ENCODE measurements at places on chromosomes 1 and 21.

DNA sequence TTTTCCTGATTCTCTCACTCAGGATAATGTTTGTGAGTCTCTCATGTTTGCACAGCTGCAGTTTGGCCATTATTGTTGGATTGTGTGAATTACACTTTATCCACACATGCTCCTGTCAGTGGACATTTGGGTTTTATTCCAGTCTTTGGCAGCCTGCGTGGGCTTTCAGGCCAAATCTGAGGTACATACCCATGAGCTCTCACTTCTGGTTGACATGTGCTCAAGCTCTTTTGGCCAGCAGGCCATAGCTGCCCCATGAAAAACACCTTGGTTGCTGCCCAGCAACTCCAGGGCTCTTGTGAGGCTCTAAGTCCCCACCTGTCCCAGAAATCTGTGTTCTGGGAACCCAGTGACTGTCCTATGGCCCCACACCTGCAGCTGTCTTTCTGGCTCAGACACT lies 124.5 kb upstream of the GALNT2 start:
- no peak for DNase-seq

- DNase-seq, result peak; percentile 64
Observed at GRCh38 chr21:16587141-16587581, 857.4 kb downstream of the USP25 start.

DNA sequence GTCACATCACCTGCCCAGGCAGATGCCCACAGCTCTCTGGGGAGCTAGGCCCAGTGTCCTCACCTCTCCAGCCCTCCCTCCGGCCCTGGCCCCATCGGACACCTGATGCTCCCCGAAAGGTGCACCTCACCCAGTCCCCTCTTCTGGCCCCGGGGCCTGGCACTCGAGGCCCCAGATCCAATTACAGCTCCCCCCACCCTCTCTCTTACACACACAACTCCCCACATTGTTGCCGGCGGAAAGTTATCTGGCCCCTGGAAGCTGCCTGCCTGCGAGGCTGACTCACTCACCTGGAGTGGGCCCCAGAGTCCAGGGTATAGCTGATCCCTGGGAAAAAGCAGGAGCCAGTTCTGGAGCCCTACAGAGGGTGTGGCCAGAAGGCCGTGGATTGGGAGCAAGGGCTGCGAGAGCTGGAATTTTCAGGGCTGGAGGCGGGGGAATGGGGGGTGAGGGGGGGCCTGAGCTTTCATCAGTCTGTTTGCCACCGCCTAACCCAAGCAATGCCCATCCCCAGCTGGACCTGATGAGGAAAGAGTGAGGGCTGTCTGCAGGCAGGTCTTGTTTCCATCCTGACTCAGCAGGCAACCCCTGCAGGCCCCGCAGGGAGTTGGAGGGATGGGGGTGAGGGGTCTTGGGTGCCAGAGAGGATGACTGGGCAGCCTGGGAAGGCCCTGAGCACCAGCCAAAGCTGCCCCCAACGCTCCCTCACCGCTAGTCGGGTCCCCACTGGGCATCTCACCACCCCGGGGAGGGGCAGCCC lies 948 bp downstream of the FBXO2 start:
- no peak for DNase-seq

- no peak for DNase-seq
Observed at GRCh38 chr1:73839922-73840321, 358.1 kb downstream of the LRRIQ3 start.

GRCh38 chr1:3714284-3714741 lies 37.9 kb upstream of the CCDC27 start:
- DNase-seq, result peak; percentile 59

GRCh38 chr1:9044236-9044635 lies 18.0 kb upstream of the SLC2A7 start:
- no peak for DNase-seq

GRCh38 chr21:24824209-24824608 lies 783.1 kb downstream of the MRPL39 start:
- no peak for DNase-seq

DNA sequence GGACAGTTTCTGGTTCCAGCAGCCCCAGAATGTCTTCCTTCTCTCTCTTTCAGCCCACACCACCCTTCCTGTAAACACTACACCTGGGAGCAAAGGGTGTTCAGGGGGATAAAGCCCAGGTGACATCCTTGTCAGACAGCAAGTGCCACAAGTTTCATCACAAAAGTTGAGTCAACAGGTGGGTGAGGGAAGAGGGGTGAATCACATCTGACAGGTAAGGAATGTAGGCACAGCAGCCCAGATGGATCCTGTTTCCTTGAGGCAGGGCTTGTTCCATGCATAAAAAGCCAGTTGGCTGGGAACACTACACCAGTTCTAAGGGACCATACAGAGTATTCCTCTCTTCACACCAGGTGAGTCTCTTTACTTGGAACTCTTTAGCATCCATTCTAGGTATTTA lies at the start of gene SPRR1B:
Gene SPRR1B (plus strand): TSS at position 309 of the 400 bp plus-strand sequence. CDS start 1,143 bp downstream, outside the sequence.
- DNase-seq, result no peak

DNA sequence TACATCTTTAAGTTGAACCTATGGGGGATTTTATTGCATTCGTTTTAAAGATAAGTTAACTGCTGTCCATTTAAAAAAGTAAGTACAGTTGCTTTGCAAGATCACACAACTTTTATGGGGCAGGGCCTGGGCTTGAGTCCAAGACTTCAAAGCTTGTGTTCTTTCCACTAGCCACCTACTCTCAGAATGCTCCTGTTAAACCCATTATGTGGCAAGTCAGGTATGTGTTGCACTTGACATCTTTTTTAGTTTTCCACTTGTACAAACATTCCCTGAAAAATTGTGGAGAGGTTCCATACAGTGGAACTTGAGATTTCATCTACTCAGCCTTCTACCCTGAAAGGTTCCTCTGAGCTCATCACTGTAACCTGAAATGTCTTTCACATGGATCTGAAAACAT lies 235.5 kb upstream of the SGIP1 start:
- no peak for DNase-seq

DNA sequence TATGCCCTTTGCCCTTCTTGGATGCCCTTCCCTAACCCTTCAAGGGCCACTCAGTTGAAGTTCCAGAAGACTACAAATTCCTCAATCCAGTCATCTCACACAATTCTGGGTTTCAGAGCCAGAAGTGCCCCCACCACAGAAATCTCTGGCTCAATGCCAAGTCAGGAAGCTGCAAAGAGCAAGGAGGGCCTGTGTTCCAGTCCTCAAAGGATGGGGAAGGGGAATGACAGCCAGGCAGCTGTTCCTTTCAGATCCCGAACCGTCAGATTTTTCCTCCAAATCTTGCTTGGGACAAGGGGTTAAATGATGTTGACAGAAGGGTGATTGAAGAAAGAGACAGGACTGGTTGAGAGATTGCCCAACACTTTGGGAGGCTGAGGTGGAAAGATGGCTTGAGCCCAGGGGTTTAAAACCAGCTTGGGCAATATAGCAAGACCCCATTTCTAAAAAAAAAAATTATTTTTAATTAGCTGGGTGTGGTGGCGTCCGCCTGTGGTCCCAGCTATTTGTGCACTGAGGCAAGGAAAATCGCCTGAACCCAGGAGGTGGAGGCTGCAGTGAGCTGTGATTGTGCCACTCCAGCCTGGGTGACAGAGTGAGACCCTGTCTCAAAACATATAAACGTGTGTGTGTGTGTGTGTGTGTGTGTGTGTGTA lies 716 bp upstream of the HPDL start:
- DNase-seq, result no peak

DNA sequence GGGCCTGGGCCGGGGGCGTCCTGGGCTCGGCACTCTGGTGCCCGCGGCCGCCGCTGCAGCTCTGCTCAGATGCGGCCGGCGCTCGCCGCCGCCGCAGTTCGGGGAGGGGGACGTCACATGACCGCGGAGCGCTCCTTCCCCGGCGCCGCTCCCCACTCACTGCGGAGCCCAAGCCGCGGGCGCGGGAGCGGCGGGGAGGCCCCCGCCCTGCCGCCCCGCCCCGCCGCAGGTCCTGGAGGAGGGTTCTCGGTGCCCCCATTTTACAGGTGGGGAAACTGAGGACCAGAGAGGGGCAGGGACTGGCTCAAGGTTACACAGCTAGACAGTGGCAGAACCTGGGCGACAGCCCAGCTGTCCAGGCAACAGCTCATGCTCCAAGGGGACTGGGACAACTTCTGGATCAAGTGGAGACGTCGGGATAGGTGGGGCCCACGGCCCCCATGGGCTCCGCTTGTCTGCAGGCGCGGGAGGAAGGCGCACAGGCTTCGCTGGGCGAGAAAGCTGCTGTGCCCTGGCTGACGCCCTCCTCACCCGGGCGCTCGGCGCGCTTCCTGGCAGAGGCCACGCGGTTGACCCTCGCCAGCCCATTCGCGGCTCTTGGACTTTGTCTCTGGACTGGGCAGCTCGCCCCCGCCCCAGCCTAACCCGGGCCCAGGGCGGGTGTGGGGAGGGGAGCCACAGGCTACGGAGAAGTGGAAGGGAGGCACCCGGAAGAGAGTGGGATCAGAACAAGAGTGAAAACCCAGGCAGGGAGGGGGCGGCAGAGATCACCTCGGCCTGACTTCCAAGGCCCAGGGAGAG lies at the start of gene RAP1GAP:
Gene RAP1GAP (minus strand): TSS at position 100 of the 801 bp plus-strand sequence. CDS start 49,325 bp downstream, outside the sequence.
- DNase-seq, result no peak

DNA sequence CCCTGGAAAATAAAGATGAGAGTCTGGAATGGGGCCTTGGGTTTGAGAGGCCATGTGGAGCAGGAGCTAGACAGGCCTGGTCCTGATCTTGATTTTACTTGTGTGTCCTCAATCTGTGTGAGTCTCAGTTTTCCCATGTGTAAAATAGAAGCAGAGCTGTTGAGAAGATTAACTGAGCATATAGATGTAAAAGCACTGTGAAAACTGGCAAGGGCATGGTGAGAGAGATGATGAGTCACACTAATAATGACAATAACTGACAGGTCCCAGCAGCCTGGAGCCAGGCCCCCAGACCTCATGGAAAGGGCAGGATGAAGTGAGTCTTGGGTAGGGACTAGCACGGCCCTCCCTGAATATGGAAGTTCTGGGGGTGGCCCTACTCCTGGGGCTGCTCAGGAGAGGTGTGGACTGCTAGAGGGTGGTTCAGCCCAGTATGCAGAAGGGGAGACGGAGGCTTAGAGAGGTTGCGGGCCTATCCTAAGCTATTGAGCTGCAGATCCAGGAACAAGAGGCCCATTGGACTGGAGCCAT lies 2.8 kb upstream of the AHDC1 start:
- DNase-seq, result no peak

- DNase-seq, result no peak
Observed at GRCh38 chr1:95154096-95154495, 36.9 kb downstream of the TLCD4 start.

DNA sequence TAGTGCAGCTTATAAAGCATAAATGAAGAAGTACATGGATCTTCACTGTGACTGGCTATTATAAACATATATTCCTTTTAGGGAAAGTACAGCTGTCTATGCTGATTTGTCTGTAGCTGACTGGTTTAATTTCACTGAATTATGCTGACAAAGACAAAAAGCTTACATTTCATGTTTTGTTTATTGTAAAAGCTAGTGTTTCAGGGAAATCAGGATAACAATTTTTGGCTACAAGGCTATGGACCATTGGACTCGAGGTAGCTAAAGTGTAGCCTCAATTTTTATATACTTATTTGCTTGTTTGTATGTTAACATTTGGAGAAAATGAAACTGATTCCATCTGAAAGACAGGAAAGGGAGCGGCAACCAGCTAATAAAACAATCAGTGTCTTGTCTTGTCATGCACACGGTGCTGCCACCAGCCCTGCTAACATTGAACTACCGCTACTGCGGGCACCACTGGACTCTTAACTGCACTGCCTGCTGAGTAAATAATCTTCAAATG lies 480.2 kb downstream of the COL11A1 start:
- peak; percentile 21 for DNase-seq

DNA sequence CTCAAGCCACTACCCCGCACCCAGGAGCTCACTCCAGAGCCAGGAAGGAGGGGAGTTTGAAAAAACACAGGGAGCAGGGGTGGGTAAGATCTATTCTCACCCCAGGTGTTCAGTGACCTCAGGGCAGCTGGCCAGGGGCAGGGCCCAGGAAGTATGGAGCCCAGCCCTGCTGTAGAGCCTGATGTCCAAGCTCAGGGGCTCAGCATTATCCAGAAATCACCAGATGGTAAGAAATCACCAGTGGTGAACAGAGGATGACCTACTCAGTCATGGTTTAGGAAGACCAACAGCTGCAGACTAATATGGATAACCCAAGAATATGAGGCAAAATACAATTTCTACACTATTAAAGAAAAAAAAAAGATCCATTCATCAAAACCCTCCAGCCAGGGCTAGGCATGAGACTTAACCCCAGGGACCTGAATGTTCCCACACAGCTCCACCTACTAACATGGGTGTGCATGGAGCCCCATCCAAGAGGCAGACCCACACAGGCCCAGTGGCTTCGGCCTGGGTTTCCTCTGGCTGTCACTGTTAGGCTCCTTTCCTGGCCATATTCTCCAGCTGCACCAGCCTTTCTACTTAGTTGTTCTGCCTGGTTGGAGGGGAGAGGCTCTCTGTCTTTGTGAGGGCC lies 67.6 kb downstream of the KCNN3 start:
- no peak for DNase-seq

GRCh38 chr1:55706397-55706796 lies 491.2 kb upstream of the USP24 start:
- DNase-seq, result no peak

DNA sequence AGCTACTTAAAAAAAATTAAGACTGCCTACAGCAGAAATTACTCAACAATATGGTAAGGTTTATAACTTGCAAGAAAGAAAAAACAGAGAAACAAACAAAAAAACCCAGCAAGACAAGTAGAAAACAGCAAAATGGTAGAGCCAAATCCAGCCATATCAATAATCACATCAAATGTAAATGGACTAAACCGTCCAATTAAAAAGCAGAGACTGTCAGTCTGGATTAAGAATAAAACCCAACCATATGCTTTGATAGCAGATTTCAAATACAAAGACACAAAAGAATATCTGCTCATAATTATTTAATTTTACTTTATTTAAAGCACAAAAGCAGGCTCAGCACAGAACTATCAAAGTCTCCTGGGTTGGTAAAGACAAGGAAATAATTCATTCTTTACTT lies 17.5 kb downstream of the PACC1 start:
- DNase-seq, result no peak

DNA sequence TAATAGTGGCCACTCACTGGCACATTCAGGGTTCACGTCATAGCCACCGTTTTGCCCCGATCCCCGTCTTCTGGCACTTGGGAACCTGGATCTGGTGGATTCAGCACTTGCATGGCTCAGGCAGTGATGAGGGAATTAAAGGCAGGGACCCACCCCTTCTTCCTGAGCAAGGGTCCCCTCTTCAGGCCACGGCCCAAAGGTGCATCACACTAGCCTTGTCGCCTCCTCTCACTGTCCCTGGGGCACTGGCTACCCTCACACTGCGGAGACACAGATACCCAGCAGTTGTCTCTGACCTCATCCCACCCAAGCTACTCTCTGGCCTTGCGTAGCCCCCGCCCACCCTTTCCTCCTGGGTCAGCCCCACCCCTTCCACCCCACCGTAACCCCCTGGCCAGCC lies 19.9 kb upstream of the LDLRAP1 start:
- DNase-seq, result no peak

Data from spinal cord (tissue), 10 donors.